ENCODE measurements at places on chromosomes 5 and 9.

DNA sequence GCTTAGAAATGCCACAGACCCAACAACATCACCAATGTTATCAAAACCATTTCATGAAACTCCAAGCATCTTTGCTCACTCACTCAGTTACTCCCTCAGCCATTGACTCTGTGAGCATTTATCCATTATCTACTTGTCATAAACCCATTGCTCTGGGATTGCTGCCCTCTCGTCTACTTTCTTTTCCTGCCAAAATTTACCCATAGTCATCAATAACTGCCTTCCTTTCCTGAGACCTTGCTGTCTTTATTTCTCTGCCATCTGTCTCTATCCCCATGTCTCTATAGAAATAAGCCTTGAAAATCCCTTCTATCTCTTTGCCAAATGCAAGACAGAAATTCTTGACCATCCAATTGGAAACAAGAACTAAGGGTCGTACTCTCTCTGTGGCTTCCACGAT lies 26.4 kb upstream of the PUM3 start:
- DNase-seq: no peak

GRCh38 chr5:139648205-139649081 lies at the start of gene CXXC5:
TSS of gene CXXC5 (plus strand) at chr5:139648349. CDS start at chr5:139680524, 32,175 bp downstream.
- DNase-seq: peak; percentile 90

DNA sequence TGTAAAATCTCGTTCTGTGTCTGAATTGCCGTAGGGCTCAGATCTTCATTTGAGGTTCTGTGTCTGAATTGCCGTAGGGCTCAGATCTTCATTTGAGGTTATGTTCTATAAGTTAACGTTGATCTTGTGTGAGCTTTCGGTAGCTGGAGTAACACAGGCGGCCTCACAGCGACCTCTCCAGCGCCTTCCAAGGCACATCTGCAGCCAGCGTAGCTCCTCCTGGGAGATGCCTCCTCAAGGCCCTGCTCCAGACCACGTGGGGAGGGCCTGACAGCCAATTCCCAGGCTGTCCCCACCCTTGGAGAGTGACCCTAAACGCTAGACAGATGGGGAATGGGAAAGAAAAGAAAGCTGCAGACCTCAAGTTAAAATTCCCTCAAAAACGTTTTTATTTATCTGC lies 8.7 kb upstream of the AHRR start:
- DNase-seq: peak; percentile 54

GRCh38 chr5:147509041-147509709 lies 693 bp downstream of the DPYSL3 start:
- DNase-seq: peak; percentile 20

DNA sequence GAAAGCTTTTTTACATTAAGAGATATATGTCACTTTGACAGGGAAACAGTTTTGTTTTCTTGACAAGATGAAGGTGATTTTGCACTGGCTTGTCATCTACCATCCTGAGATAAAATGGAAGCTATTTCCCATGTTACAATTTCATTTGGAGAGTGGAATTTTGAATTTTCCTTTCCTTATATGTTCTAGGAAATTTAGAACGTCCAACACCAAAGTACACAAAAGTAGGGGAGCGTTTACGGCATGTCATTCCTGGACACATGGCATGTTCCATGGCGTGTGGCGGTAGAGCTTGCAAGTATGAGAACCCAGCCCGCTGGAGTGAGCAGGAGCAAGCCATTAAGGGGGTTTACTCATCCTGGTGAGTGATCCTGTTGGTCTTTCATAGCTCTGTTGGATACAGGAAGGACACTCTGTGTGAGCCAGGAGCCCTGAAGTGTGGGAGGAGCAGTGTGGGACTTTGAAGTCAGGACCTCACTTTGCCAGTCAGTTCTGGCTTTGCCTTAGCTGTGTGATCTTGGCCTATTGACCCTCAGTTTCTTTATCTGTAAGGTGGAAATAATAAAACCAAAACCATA lies 887 bp downstream of the PTPDC1 start:
- DNase-seq: peak; percentile 6

DNA sequence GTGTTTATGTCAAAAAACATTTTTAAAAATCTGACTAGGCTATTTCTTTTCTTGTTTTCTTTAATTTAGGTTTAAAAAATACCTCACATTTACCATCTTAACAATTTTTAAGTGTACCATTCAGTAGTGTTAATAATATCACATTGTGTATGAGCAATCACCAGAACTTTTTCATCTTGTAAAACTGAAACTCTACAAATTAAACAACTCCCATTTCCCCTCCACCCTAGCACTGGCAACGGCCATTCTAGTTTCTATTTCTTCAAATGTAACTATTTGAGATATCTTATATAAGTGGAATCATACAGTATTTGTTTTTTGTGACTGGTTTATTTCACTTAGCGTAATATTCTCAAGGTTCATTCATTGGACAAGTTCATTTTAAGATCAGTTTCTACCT lies 27.7 kb downstream of the PLCXD3 start:
- DNase-seq: no peak

GRCh38 chr9:131405428-131405827 lies 11.5 kb downstream of the PRRC2B start:
- DNase-seq: peak; percentile 71

All from AG08395 (cell line).